T-helper 22 cell (primary cell): ENCODE measurements at places on chromosomes 4 and X.

DNA sequence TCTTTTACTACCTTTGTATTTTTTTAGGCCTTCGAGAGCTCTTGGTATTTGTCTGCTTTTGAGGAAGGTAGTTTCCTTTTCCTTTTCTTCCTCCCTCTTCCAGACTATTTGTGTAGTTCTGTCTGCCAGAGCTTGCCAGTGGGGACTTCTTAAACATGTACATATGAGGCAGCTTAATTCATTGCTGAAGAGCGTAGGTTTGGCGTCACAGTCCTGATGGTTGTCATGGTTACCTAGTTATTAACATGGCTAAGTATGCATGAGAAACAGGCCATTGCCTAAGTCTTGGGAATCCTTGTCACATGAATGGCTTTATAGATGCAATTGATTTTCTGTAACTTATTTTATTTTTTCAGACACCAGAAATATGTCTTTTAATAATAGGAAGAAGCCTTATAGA lies 48.5 kb upstream of the ARMCX2 start:
- no peak for DNase-seq

DNA sequence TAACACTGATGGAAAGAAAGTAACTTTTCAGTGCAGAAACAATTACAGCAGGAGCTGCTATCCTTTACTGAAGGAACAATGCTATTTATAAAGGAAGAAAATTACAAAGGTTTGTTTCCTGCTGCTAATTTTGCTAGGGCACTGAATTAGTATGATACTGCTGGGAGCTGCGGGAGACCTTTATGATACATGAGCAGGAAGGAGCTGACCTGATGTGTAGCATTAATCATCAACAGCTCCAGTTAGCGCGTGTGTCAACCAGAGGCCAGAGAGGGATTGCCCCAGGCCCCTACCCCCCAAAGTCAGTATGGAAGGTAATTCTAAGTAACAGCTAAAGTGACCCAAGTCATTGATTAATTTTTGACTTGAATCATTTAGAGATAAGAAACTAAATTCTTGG lies 728.9 kb downstream of the PCDH18 start:
- DNase-seq, result no peak

DNA sequence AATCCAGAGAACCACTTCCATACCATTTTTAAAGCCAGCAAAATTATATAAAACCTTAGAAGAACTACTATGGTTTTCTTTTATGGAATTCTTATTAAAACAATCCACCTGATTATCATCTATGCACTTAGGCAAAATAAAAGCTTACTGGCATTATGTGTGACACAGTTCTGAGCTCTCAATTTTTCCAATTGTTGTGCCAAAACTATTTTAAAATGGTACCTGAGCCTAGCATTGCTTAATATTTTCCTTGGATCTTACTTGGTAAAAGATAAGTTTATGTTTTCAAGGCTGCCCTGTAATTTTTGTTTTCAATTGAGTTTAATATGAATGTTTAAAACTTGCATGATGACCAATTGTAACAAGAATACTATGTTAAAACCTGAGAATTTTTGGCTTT lies 201.3 kb downstream of the MAD2L1 start:
- DNase-seq, result no peak

DNA sequence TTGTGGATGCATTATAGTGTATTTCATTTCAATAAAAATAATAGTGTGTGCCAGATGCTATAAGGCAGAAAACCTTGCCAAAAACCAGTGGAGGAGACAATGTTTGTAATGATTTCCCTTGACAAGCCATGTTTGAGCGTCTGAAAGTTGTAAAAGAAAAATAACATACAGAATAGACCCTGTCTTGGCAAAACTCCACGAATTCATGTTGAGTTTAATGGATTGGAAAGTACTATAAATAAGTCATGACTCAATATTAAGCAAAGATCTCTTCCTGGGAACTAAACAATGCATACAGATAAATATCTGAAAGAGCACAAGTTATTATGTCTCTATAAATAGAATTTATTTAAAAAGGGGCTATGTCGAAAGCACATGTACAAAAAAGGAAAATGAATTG lies 543.5 kb downstream of the GABRG1 start:
- DNase-seq, result no peak

DNA sequence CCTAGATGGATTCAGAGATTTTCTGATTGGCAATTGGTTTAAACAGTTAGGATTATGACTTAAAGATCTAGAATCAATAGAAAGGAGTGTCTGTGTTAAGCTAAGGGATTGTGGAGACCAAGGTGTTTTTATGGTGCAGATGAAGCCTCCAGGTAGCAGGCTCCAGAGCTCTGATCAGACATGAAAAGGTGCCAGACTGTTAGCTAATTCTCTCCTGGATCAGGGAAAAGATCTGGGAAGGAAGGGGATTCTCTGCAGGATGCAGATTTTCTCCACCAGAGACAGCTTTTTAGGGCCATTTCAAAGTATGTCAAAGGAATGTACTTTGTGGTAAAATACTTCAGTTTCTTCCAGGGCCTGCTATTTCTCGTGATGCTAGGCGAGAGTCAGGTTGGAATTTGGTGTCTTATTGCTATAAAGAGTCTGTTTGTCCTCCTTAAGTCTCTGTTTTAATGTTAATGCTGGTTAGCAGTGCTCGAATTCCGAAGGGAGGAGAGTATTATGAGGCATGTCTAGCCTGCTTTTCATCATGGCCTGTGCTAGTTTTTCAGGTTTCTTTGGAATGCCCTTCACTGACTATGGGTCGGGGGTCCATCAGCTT lies 12.0 kb upstream of the GPR78 start:
- no peak for DNase-seq

DNA sequence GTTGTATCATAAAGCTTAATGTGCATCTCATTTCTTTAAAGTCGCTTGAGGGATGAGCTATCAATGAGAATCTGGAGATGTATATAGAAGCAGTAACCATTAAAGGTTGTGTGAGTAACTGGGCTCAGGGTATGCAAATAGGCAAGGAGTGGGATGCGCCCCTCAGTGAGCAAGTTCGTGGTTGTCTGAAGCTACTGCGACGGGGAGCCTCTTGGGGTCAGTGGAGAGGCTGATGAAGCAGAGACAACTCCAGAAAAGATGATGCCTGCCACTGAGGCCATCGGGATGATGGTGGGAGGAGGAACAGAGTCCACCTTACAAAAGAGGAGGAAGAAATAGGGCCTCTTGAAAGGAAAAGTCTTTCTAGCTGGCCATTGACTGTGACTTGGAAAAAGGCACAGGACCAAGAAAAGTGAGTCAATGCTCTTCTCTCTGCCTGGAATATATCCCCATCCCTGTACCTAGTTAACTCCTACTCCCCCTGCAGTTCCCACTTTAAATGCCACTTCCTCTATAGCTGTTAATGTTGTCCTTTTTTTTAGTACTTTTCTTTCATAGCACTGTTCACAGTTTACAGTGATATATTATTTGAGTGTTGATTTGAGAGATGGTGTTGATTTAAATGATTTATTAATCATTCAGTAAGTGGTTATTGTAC lies 51.4 kb upstream of the LSM6 start:
- no peak for DNase-seq

- DNase-seq, result no peak
Measured at GRCh38 chrX:23394421-23394820, 59.8 kb downstream of the PTCHD1 start.
